ENCODE measurements at places on chromosomes 2 and 18.

- no peak overlapping the region for H3K27ac ChIP-seq
- H3K36me3 ChIP-seq, result no peaks in the 10 kb centered on the region
- H3K4me3 ChIP-seq, result no peak overlapping the region
- no peak for DNase-seq
Measured at GRCh38 chr2:10930721-10931516, 19.2 kb downstream of the KCNF1 start.

DNA sequence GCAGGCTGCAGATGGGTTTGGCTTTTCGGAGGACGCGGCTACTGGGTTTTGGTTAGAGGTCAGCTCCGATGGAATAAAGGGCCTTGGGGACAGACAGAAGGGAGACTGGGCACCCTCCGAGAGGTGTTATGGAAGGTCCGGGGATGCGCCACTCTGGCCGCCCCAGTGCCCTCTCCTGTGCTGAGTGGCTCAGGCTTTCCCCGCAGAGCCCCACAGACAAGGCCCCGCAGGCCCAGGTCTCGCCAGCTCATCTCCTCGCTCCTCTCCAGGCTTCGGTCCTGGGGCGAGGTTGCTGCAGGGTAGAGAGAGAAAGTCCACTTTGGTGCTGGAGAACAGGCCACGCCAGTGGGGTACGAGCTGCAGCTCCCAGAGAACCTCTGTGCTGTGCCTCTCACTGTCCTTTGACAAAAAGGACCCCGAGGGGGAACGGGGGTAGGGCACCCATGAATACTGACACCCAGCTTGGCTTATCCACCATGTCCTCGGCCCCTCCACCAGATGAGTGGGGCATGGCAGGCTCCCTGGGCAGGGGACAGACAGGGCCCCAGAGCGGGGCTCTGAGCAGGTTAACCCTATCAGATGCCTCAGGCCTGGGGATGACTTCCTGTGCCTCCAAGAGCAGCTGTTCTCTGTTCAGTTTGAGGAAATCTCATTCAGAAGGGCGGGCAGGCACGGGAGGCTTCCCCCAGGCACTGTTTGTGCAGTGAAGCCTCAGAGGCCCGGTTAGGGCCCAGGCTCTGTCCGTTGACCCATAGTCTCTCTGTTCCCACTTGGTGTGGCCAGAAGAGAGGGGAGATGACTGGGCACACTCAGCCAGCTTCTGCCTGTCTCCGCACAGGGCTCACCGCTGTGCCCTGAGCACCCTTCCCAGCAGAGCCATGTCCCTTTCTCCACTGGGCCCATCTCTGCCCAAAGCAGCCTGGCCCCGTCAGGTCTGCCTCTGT is 15.7 kb upstream of the CNNM3 start:
- H3K27ac ChIP-seq, result peak overlapping the region; percentile 3
- peaks cover 60% of the 10 kb centered on the region for H3K36me3 ChIP-seq
- no peaks in the 10 kb centered on the region for H3K27me3 ChIP-seq
- H3K4me1 ChIP-seq, result peaks cover 10% of the 10 kb centered on the region

GRCh38 chr2:9844576-9844975 is 1.3 kb downstream of the TAF1B start:
- peak overlapping the region; percentile 68 for H3K4me3 ChIP-seq
- no peaks in the 10 kb centered on the region for H3K27me3 ChIP-seq
- no peaks in the 10 kb centered on the region for H3K36me3 ChIP-seq
- DNase-seq, result no peak

DNA sequence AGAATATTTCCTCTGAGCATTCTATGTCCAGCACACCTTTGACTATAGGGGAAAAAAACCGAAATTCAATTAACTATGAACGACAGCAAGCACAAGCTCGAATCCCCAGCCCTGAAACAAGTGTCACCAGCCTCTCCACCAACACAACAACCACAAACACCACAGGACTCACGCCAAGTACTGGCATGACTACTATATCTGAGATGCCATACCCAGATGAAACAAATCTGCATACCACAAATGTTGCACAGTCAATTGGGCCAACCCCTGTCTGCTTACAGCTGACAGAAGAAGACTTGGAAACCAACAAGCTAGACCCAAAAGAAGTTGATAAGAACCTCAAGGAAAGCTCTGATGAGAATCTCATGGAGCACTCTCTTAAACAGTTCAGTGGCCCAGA is 79.4 kb upstream of the FAM117B start:
- no peak overlapping the region for H3K27ac ChIP-seq
- no peak for DNase-seq
- no peaks in the 10 kb centered on the region for H3K4me1 ChIP-seq
- H3K4me3 ChIP-seq, result no peak overlapping the region
- H3K27me3 ChIP-seq, result no peaks in the 10 kb centered on the region

DNA sequence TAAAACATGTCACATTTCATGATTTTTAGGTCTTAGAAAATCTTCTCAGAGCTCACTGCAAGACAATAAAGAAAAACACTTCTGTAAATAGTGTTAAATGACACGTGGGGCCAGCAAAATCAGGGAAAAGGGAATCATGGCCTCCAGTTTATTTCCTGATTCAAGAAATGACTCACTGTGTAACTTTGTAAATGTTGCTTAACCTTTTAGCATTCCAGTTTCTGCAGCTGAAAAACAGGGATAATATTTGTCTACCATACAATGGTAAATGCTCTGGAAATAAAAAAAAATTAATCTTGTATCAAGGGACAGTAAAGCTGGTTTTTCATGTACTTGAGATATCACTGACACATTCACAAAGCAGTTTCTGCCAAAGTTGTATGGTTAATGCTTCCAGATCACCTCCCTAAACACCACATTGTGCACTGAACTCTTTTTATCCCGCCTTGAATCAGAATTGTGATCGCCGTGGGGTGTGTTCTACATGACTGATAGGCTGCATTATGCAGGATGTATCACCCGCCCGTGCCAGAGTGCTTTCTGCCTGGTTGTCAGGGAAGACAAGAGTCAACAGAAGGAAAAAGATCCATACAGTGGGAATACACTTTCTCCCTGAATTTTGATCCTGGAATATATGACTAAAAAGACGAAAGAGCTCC is 238.8 kb downstream of the IKZF2 start:
- no peaks in the 10 kb centered on the region for H3K36me3 ChIP-seq
- no peak overlapping the region for H3K4me3 ChIP-seq
- no peaks in the 10 kb centered on the region for H3K4me1 ChIP-seq
- no peaks in the 10 kb centered on the region for H3K27me3 ChIP-seq
- DNase-seq, result no peak

GRCh38 chr2:157320409-157320808 is 5.2 kb downstream of the ERMN start:
- H3K27me3 ChIP-seq, result no peaks in the 10 kb centered on the region
- H3K4me1 ChIP-seq, result no peaks in the 10 kb centered on the region
- H3K36me3 ChIP-seq, result no peaks in the 10 kb centered on the region
- H3K27ac ChIP-seq, result no peak overlapping the region

- no peaks in the 10 kb centered on the region for H3K27me3 ChIP-seq
- DNase-seq, result no peak
- no peak overlapping the region for H3K27ac ChIP-seq
- H3K4me3 ChIP-seq, result no peak overlapping the region
- H3K4me1 ChIP-seq, result no peaks in the 10 kb centered on the region
Measured at GRCh38 chr18:52283927-52284326, 56.1 kb upstream of the DCC start.

DNA sequence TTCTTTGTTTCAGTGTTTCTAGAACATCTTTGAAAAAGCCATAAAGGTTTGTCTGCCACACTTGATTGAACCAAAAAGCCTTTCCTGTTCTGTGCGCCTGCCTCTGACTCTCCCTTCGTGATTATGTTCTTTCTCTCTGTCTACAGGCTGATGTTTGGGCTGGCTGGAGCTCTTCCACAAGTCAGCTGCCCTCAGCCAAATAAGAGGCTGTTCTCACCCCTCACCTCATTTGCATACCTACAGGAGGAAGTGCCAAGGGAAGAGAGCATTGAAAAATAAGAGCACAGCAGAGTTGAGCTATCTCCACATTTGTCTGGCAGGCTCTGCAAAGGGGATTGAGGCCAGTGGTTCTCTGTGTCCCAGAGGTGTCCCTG is 15.8 kb downstream of the INPP5D start:
- peaks cover 59% of the 10 kb centered on the region for H3K4me1 ChIP-seq
- H3K27ac ChIP-seq, result peak overlapping the region; percentile 66
- no peak overlapping the region for H3K4me3 ChIP-seq
- H3K27me3 ChIP-seq, result no peaks in the 10 kb centered on the region

- H3K36me3 ChIP-seq, result peaks cover 85% of the 10 kb centered on the region
- H3K27me3 ChIP-seq, result no peaks in the 10 kb centered on the region
- H3K4me1 ChIP-seq, result no peaks in the 10 kb centered on the region
- no peak for DNase-seq
Measured at GRCh38 chr2:134952608-134953007, 34.0 kb downstream of the CCNT2 start.

GRCh38 chr2:142290931-142291330 is 160.1 kb upstream of the LRP1B start:
- no peaks in the 10 kb centered on the region for H3K27me3 ChIP-seq
- no peak overlapping the region for H3K27ac ChIP-seq
- H3K4me1 ChIP-seq, result no peaks in the 10 kb centered on the region
- no peak overlapping the region for H3K4me3 ChIP-seq

GRCh38 chr2:117977696-117978095 is 36.2 kb downstream of the CCDC93 start:
- H3K36me3 ChIP-seq, result no peaks in the 10 kb centered on the region
- no peak overlapping the region for H3K4me3 ChIP-seq
- no peak for DNase-seq
- no peaks in the 10 kb centered on the region for H3K4me1 ChIP-seq
- H3K27me3 ChIP-seq, result no peaks in the 10 kb centered on the region
- H3K27ac ChIP-seq, result no peak overlapping the region

- H3K27ac ChIP-seq, result no peak overlapping the region
- no peaks in the 10 kb centered on the region for H3K36me3 ChIP-seq
- H3K4me3 ChIP-seq, result no peak overlapping the region
Measured at GRCh38 chr18:73848656-73849055, 299.0 kb downstream of the FBXO15 start.

GRCh38 chr2:20667151-20667530 is 197 bp downstream of the GDF7 start:
- no peak overlapping the region for H3K27ac ChIP-seq
- peaks cover 34% of the 10 kb centered on the region for H3K4me1 ChIP-seq
- peak overlapping the region; percentile 43 for H3K4me3 ChIP-seq
- DNase-seq, result no peak
- H3K36me3 ChIP-seq, result no peaks in the 10 kb centered on the region

DNA sequence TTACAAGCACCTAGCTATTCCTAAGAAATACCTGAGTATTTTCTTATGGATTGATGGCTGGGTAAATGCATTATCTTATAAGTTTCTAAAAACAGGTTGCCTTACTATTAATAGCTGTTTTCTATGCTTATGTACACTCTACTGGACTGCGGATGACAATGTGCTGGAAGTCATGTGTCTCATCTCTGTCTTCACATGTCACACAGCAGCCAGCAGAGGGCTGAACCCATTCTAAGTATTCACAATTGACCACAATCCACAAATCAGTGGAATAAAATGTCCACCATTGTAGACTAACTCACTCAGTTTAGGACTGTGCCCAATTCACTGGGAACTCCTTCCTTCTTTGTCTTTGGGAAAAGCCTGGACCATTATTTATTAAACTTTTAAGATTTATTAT is 371.2 kb downstream of the INSIG2 start:
- no peak overlapping the region for H3K4me3 ChIP-seq
- H3K36me3 ChIP-seq, result no peaks in the 10 kb centered on the region
- DNase-seq, result no peak
- no peaks in the 10 kb centered on the region for H3K27me3 ChIP-seq
- H3K27ac ChIP-seq, result no peak overlapping the region
- H3K4me1 ChIP-seq, result no peaks in the 10 kb centered on the region

DNA sequence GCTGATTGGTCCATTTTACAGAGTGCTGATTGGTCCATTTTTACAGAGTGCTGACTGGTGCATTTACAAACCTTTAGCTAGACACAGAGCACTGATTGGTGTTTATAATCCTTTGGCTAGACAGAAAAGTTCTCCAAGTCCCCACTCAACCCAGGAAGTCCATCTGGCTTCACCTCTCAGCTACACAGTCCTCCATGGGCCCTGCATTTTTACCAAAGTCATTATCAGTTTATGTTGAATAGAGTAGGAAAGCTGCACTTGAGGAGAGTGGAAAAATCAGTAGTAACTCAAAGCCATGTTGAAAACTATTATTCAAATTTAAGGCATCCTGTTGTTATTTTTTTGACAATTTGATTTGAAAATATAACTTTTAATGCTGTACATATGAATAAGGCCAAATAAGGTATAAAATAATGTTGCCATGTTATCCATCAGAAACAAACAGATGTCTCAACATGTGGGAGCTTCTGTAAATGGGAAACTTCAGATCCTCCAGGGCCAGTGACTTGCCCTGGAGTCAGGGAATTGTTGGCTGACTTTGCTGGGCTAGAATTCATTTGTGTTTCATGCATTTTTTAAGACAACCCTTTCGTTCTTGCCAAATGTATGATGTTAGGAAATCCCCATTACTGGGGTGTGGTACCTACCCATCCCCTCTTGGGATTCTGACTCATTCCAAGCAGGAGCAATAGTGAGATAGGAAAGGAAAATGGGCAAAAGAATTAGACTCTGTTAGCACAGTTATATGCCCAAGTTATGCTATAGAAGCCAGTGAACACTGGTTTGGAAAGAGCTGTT is 37.8 kb upstream of the CCDC195 start:
- no peaks in the 10 kb centered on the region for H3K36me3 ChIP-seq
- no peak for DNase-seq
- H3K27me3 ChIP-seq, result no peaks in the 10 kb centered on the region

- H3K4me1 ChIP-seq, result no peaks in the 10 kb centered on the region
- H3K36me3 ChIP-seq, result no peaks in the 10 kb centered on the region
- no peaks in the 10 kb centered on the region for H3K27me3 ChIP-seq
- H3K4me3 ChIP-seq, result no peak overlapping the region
- DNase-seq, result no peak
- no peak overlapping the region for H3K27ac ChIP-seq
Measured at GRCh38 chr2:117170897-117171296, 643.6 kb upstream of the DDX18 start.
